ENCODE measurements at places on chromosomes 5 and 9.

DNA sequence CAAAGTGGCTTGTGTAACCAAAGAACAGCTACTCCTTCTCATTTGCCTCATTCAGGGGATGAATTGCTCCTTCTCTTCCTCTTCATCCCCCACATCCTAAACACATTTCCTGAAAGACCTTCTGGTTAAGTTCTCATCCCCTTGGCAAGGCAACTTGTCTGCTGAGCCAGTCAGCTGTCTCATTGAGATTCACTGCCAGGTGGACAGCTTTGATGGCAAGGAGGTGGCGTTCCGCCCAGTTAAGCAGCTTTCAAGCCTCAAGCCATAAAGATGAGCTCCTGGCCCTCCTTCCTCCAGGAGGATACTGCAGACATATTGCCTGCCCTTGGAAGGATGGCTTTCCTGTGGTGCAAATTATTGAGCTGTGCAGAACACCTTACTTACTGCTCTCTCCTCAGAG, 448.6 kb upstream of the MPDZ start:
- no peak for DNase-seq

DNA sequence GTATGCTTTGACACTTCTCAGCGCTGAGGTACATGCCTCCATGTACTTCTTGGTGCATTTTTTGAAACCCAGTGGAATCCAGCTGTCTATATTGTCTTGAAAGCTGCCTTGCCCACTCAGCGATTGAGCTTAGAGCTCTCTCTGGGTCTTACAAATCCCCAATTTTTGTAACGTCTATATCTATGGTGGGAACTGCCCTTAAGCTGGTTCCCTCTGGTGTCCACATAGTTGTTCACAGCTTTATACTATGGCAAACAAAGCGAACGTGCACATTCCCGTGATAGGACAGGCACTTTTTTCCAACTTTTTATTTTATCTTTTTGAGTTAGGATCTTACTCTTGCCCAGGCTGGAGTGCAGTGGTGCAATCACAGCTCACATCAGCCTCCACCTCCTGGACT, 20.9 kb downstream of the CDHR2 start:
- no peak for DNase-seq

GRCh38 chr5:21654-22233, 70.2 kb upstream of the PLEKHG4B start:
- DNase-seq = no peak

- no peak for DNase-seq
These were observed 101.1 kb downstream of the MUSK start for GRCh38 chr9:110769667-110770066.

DNA sequence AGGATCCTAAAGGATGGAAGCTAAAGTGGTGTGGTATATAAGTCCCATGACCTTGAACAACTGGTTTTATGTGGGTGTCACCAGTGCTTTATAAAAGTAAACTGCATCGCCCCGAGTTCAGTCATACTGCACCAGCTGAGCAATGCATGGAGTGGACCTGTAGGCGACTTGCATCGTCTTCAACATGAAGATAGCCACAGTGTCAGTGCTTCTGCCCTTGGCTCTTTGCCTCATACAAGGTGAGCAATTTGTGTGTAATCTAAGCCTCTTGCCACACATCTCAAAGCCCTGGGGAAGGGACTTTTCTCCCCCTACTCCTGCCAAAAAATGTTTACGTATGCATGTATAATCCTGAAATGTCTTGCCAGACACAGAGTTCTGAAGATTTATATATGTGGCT, at the start of gene SPINK5:
Gene SPINK5, plus strand, starts transcription at position 120 of the 400 bp plus-strand sequence. Its CDS starts 65 bp downstream, at position 185.
- no peak for DNase-seq

DNA sequence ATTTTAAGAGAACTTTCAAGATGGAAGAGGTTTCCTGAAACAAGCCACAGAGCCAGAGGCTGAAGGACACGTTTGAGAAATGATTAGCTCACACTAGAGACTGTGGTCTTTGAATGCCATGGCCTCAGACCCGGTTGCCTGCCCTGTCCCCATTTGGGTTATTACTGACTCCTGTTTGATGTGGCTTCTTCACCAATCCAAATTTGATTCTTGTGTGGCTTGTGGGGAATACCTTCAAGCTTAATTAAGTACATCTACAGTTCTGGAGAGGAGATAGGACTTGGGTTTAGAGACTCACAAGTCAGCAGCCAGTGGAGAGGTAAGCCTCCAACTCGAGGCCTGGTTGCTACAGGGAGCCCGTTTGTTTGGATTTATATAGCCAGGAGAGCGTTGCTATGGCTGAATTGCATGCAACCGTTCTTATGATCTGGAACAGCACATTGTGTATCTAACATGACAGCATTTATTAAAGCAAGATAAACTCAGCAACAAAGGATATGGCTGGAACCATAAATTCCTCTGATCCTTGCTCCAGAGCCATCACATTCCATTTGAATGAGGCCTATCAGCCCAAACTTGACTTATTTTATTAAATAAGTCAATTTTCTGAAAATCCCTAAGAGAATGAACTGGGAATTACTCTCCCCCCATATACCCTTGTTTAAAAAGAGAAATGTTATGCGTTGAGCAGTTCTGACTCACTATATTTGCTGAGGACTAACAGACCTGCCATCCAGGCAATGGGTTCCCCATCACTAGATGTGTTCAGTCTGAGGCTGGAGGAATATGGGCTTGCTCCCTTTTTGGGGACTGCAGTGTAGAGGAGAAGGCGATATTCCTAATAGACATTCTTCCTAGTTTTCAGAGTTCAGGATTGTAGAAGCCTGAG, 88.4 kb upstream of the TNFSF8 start:
- DNase-seq = no peak

GRCh38 chr5:43210570-43210969, 18.5 kb downstream of the NIM1K start:
- no peak for DNase-seq

- no peak for DNase-seq
These were observed 22.0 kb downstream of the C9orf57 start for GRCh38 chr9:72038408-72038807.

GRCh38 chr5:108818613-108819272, 71.0 kb downstream of the FER start:
- DNase-seq = peak; percentile 22

GRCh38 chr9:87883274-87883673, 597 bp downstream of the SPATA31E1 start:
- no peak for DNase-seq

DNA sequence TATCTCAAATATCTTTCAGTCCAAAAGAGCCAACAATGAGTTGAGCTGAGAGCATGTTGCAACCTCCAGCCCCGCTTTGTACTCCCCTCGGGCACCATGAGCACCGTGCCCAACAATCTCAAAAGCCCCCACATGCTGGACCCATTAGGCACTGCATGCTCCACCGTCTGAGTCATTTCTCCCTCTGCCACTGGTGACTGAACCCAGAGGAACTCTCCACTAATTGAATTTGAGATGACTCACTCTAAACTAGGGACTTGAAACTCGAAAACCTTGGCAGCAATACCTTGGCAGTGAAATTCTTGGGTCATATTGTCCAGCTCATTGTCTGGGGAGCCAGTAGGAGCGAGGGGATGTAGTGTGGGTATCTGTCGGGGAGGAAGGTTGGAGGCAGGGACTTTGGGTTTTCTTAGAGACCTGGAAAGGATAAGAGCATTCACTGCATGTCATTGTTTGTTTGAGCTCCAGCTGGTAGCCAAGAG, 49.9 kb upstream of the SLIT3 start:
- DNase-seq = peak; percentile 98

- no peak for DNase-seq
These were observed 413.4 kb upstream of the SLC30A5 start for GRCh38 chr5:68680366-68680765.

DNA sequence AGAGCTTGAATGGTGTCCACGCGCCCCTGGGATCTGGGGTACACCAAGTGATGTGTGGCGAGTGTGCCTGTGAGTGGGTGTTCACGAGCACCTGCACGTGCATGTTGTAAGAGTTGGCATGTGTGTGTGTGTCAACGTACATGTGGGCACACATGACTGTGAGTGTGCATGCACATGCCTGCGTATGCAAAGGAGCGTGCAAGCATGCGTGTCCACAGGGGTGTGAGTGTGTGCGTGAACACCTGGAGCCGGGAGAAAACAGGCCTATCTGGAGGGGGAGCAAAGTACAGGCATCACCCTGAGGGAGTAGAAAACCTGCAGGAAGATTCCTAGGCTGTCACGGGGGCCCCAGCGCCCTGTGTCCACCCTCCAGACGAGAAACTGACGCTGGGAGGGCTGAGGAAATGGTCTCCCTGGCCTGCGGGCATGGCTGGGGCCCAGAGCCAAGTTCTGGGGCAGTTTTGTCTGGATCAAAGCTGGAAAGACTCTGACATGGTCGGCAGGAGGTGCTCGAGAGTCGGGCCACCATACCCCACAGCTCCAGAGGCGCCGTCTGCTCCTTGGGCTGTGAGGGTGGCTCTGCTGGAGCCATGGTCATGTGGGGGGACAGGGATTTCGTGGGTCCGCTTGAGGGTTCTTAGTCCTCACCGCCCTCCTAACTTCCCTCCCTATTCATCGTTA, 31.8 kb downstream of the PTGES start:
- DNase-seq = no peak

- DNase-seq = no peak
These were observed 4.8 kb upstream of the F2RL1 start for GRCh38 chr5:76813982-76814562.

GRCh38 chr9:4055032-4055431, 244.8 kb downstream of the GLIS3 start:
- DNase-seq = no peak

- no peak for DNase-seq
These were observed 7.6 kb downstream of the GFI1B start for GRCh38 chr9:132986114-132986513.

DNA sequence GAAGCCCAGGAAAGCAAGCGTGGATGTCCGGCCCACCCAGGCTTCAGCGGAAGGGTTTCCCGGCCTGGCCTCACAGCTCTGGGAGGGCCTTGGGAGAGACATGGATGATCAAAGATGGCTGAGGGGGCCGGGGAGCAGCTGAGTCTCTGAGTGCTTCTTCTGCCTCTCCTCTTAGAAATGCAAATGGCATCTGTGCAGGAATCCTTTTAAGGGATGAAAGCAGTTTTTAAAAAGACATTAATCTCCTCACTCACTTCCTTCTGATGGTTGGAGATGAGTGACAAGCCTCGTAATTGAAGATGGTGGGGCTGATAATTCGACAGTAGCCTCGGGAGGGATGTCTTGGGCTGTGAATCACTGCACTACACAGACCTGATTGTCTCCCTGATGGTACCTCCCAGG, 24.3 kb upstream of the PITX1 start:
- DNase-seq = no peak
